ENCODE measurements at places on chromosomes 3 and 15. TPM values are rescaled to one million over a fixed set of nuclear protein-coding genes. Genes with fewer than 3 reads are reported as not detected.

Gene SLC7A14
- total RNA-seq, result not detected

DNA sequence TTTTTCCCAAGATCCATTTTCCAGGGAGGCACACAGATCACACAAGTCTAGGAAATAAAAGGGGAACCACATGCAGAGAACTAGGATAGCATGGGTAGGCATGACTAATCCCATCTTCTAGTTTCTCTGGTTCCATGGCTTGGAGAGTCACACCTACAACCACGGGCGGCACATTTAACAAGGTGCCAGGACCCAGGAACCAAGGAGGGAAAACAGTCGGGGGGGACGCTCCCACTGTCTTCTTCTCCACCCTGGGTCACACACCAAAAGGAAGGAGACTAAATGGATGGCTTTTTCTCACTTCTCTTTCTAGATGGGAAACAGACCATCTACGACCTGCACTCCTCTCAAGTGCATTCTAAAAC lies 4.6 kb upstream of the SMCO1 start:
- no peak overlapping the region for H3K4me3 ChIP-seq
- no peak for DNase-seq
- no peaks in the 10 kb centered on the region for H3K27me3 ChIP-seq
- no peaks in the 10 kb centered on the region for H3K36me3 ChIP-seq
- no peaks in the 10 kb centered on the region for H3K4me1 ChIP-seq

Gene GOLGA8Q
- total RNA-seq, result not detected

Gene SLCO2A1
- total RNA-seq, result not detected

DNA sequence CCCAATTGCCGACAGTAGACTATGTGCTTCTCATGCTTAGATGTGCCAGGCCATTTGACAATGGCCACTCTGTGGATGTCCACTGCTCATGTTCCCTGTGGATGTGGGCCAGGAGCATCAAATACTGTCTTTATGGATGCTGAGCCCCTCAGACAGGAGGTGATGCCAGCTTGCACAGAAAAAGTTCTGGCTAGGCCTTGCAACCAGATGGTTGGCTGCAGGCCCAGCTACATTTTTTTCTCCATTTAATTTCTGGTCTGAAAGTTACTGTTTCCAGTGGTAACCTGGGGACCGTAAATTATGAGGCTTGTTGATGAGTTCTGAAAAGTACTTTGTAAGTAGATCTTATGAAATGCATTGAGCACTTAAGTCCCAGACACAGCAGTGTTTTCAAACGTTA lies 228.5 kb downstream of the CHL1 start:
- H3K27ac ChIP-seq, result no peak overlapping the region
- no peaks in the 10 kb centered on the region for H3K27me3 ChIP-seq
- no peaks in the 10 kb centered on the region for H3K36me3 ChIP-seq

Gene CDCP1
- 1.8 TPM for total RNA-seq

- no peaks in the 10 kb centered on the region for H3K27me3 ChIP-seq
- H3K4me1 ChIP-seq, result peaks cover 18% of the 10 kb centered on the region
- no peak overlapping the region for H3K27ac ChIP-seq
These were observed 635 bp downstream of the TUBGCP5 start for GRCh38 chr15:23038726-23039142.

GRCh38 chr15:27091270-27091940 lies 120.4 kb downstream of the GABRG3 start:
- H3K36me3 ChIP-seq, result no peaks in the 10 kb centered on the region
- H3K27me3 ChIP-seq, result no peaks in the 10 kb centered on the region
- DNase-seq, result no peak
- H3K4me1 ChIP-seq, result no peaks in the 10 kb centered on the region
- H3K4me3 ChIP-seq, result no peak overlapping the region

DNA sequence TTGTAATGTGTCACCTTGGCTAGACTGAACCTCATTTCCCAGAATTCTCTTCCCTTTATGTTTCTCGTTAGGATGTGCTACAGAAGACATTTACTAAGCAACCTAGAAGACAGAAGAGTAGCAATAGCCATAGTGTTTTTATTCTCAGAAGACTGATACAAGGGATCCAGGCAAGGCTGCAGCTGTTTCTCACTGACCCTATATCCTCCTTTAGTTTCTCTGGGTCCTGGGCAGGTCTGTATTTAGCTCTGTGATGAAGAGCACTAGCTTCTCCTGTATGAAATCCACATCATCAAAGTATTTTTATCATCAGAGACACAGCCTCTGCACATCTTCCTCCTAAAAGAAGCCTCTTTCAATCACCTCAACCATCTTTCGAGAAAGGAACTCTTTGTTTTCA lies 72.5 kb downstream of the SUMF1 start:
- DNase-seq, result no peak
- no peak overlapping the region for H3K27ac ChIP-seq
- no peak overlapping the region for H3K4me3 ChIP-seq
- H3K36me3 ChIP-seq, result peaks cover 4% of the 10 kb centered on the region

- H3K4me1 ChIP-seq, result peaks cover 18% of the 10 kb centered on the region
- no peaks in the 10 kb centered on the region for H3K27me3 ChIP-seq
- DNase-seq, result no peak
- H3K4me3 ChIP-seq, result no peak overlapping the region
- no peak overlapping the region for H3K27ac ChIP-seq
These were observed 12.9 kb downstream of the SPINT1 start for GRCh38 chr15:40856746-40857145.

DNA sequence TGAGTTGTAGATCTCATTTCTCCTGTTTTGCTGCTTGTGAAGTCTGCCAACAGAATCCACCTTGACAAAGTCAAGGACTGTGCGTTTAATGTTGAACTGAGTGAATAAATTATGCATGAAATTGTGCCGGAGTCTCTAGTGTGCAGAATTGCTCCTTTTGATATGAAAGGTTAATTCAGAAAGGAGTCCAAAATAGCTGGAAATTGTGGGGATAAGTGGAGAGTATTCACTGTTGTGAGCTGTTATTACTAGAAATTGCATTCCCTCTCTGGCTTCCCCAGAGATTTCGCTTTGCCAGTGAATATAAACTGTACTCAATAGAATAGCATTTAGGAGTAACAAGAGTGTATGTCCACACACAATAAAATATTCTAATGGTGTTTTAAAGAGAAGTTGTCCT lies 43.1 kb downstream of the SAMMSON start:
- H3K4me3 ChIP-seq, result no peak overlapping the region
- no peaks in the 10 kb centered on the region for H3K27me3 ChIP-seq
- no peaks in the 10 kb centered on the region for H3K4me1 ChIP-seq
- H3K36me3 ChIP-seq, result no peaks in the 10 kb centered on the region
- no peak overlapping the region for H3K27ac ChIP-seq

Gene CCR5
- 1.4 TPM for total RNA-seq

DNA sequence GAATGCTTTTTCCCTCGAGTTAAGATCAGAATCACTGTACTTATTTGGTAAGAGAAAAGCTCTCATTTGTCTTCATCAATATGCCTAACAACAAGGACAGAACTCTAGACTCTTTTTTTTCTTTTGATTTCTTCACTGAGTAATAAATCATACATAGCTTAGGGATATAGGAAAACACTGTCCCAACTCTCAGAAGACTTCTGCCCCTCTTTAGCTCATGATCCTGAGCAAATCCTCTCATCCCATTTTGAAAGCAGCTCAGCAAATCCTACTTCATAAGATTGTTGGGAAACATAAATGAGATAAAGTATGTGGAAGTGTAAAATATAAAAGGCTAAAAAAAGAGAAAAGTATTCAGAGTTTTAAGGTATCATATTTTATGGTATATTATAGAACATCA lies 141.7 kb downstream of the ATP8B4 start:
- no peak overlapping the region for H3K27ac ChIP-seq
- H3K4me1 ChIP-seq, result no peaks in the 10 kb centered on the region
- DNase-seq, result no peak
- H3K4me3 ChIP-seq, result no peak overlapping the region
- H3K36me3 ChIP-seq, result no peaks in the 10 kb centered on the region

Gene TMC3
- total RNA-seq, result not detected

GRCh38 chr3:23129817-23130216 lies 73.3 kb upstream of the UBE2E2 start:
- H3K27ac ChIP-seq, result no peak overlapping the region
- H3K4me1 ChIP-seq, result no peaks in the 10 kb centered on the region
- H3K4me3 ChIP-seq, result no peak overlapping the region
- H3K27me3 ChIP-seq, result no peaks in the 10 kb centered on the region
- H3K36me3 ChIP-seq, result no peaks in the 10 kb centered on the region
- no peak for DNase-seq

DNA sequence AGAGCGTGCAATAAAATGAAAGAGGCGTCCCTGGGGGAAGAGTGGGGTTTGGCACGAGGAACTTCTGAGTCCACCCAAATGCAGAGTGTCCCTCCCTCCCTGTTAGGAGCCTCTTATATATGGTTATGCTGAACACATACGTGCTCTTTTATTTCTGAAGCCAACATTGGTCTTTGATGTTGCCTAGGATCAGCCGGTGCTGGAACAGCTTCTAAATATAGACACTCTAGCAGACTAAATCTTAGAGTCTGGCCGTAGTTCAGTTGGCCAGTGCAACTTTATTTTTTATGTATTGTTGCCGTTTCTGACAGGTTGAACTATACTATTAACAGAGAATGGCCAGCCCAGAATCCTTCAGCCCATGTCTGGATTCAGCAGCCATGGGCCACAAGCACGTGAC lies 128.7 kb downstream of the GHSR start:
- peaks cover 5% of the 10 kb centered on the region for H3K36me3 ChIP-seq
- no peak overlapping the region for H3K4me3 ChIP-seq
- no peak for DNase-seq

Gene CACNA1D
- not detected for total RNA-seq

Data from CD4-positive, alpha-beta T cell (primary cell).